GM12878 (cell line): ENCODE measurements at places on chromosomes 3 and 15. TPM values are rescaled to one million over a fixed set of nuclear protein-coding genes. Genes with fewer than 3 reads are reported as not detected.

The PLA2G4E gene
- total RNA-seq, result 0.05 and 0.11 TPM in 2 replicates

The STIMATE gene
- 19.1 and 20.9 TPM in 2 replicates for total RNA-seq

The NUP210 gene
- 144 and 150 TPM in 2 replicates for total RNA-seq

The CCR3 gene
- total RNA-seq, result 0.41 and 0.66 TPM in 2 replicates

The NANOGP8 gene
- not detected in 2 replicates for total RNA-seq

The CYP8B1 gene
- 0.08 and 0.24 TPM in 2 replicates for total RNA-seq

The CCDC54 gene
- total RNA-seq, result not detected in 2 replicates

The SLC28A2 gene
- not detected in 2 replicates for total RNA-seq

The SLC38A3 gene
- 0.13 TPM in 1 of 2 replicates, not detected in the other for total RNA-seq

The CTXN2 gene
- total RNA-seq, result not detected in 2 replicates

The SLC26A6 gene
- total RNA-seq, result 18.8 and 24.9 TPM in 2 replicates
